RWPE1 (cell line): ENCODE measurements at places on chromosomes 6 and 20.

- DNase-seq = no peak
Observed at GRCh38 chr6:40791004-40791403, 203.8 kb upstream of the LRFN2 start.

DNA sequence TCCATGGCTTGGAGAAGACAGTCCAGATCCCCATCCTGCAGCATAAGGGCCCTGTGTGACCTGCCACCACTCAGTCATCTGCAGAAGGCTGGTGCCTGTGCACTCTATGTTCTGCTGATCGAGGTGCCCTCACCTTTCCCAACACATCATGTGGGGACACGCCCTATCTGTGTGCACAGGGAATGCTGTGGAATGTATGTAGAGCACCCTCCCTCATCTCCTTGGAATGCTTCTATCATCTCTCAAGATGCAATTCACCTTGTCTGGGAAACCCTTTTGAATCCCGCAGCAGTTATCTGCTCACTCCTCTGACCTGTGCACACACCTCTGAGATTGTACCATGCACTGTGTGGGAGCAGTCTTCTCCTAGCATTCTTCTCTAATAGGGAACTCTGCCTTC, 207.2 kb upstream of the SSTR4 start:
- peak; percentile 68 for DNase-seq

DNA sequence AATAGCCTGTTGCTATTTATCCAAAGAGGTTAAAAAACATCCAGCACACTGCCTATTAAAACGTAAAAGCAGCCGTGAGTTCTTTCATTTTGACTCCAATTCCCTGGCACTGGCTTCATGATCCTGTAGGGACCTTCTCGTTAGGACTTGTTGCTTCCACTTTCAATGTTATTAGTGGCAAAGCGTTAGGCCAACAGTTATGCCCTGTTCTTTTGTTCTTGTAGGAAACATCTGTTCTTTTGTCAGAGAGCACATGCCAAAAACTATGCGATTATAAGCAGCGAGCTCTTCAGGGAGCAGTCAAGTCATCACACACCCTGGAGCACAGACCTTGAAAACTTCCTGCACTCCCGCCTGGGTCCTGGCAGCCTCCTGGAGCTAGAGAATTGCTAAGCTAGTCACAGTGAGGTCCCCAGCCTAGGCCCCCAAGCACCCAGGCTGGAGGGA, 609.5 kb upstream of the ARID1B start:
- no peak for DNase-seq

GRCh38 chr20:63057171-63058117, 50.7 kb upstream of the BHLHE23 start:
- no peak for DNase-seq

DNA sequence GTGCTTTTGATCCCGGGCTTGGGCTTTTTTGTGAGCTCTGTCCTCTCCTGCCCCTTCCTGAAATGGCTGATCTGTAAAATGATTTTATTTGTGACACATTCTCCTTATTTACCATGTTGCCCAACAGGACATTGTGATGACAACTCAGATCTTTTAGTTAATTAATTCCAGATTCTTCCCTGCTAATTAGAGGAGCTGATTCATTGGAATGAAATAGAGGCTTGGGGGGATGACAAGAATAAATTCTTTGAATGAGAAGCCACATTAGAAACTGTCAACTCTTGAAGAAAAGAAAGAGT, 26.1 kb upstream of the GABRR1 start:
- DNase-seq = no peak

- no peak for DNase-seq
Observed at GRCh38 chr20:4829514-4830215, 108.0 kb downstream of the PRND start.

DNA sequence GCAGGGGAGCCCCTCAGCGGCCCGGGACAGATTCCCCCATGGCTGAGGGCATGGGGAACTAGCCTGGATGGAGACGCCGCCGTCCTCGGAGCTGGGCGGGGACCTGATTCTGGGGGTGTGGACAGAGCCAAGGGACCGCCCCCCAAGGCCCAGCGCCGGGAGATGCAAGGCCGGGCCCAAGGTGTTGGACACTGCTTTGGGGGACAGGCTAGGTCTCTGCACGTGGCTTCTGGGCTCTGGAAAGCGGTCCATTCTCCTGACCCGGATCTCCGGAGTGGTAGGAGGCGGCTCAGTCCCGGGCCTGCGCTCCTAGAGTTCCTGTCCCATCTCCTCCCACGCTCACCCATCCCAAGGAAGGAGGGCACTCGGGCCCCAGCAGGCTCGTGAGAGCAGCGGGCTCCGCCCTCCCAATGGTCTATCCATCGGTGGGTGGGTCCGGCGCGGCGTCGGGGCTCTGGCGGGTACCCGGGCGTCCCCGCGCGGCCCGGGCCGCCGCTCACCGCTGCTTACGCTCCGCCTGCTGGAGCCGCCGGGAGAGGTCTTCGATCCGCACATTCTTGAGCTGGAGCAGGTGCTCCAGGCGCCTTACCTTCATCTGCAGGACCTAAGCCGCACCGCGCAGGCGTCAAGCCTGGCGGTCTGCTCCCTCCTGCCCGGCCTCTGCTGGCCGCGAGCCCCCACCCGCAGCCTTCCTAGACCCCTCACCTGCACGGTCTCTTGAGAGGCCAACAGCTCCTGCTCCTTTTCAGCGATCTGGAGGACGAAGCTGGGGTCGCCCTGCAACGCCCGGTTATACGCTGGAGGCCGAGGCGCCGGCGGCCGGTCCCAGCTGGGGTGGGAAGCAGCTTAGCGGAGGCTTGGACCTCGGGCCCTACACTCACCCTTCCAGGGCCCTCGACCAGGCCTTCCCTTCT, 3.3 kb downstream of the SPEF1 start:
- peak; percentile 63 for DNase-seq

- no peak for DNase-seq
Observed at GRCh38 chr6:156916130-156916801, 139.1 kb downstream of the ARID1B start.

- no peak for DNase-seq
Observed at GRCh38 chr6:152859225-152859624, 108.6 kb downstream of the VIP start.

DNA sequence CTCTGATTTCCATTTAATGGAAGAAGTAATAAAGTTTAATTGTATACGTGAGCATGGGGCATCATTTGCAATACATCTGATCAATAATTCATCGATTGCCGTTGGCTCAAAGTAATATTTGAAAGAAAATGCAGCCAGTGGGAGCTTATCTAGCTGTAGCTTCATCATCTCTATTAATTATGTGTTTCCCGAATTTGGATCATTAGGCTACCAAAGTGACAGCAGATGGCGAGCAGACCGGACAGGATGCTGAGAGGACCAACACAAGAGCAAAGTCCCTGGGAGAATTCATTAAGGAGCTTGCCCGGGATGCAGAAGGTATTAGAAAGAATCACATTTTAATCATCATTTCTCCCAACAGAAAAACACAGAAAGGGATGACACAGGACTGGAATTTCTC, 327.1 kb downstream of the ARHGAP18 start:
- DNase-seq = no peak

GRCh38 chr6:118260833-118261232, 287.3 kb upstream of the PLN start:
- no peak for DNase-seq

GRCh38 chr6:165940366-165940765, 227.3 kb downstream of the TBXT start:
- no peak for DNase-seq

DNA sequence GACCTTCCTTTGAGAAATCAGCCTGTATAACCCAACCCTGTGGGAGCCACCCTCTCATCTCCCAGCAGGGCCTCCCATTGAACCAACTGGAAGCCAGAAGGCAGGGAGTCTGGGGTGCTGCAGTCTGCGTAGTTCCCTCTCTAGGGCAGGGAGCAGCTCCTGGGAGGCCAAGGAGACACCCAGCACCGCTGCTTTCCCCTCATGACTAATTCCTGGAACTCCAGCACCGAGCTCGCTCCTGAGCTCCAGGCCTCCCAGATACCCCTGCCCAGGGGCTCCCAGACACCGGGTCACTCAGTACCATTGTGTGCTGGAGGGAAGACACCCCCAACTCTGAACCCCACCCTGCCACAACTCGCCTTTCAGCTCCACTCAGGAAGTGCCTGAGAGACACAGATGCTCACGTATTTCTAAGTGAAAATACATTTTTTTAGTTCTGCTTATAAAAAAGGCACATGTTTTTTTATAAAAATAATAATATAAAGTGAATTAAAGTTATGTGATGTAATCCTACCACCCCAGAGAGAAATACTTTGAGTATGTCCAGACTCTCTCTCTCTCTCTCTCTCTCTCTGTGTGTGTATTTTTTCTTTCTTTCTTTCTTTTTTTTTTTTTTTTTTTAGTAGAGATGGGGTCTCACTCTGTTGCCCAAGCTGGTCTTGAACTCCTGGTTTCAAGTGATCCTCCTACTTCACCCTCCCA, 17.5 kb downstream of the PIM1 start:
- no peak for DNase-seq

GRCh38 chr6:11172501-11173327, 59.8 kb downstream of the NEDD9 start:
- DNase-seq = peak; percentile 21

DNA sequence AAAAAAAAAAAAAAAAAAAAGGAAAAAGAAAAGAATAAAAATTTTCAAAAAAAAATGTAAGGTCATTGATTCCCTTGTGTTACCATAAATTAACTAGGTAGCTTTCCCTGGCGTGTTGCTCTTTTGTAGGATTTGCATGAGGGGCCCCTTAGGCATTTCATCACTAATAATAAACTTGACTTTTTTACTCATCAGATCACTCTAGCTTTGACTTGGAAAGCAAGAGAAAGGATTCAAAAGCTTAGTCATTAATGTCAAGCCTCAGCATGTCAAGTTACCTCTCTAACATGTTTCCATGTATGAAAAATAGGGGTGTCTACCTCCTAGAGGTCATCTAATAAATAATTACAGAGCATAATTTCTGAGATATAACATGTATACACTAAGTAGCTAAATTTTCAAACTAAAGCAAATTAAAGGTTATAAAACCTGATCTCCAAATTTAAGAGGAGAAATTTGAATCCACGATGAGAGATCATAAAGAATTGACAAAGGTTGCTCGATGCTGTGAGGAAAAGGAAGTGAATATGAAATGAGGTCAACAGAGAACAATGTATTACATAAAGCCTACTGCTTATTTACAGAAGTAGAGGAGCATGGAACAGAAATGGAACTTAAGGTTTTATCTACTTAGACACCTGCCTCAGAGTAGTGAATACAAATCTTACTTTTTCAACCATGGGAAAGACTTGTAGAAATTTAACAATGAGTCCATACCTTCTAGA, 86.8 kb downstream of the ARHGAP18 start:
- peak; percentile 51 for DNase-seq

- no peak for DNase-seq
Observed at GRCh38 chr6:127918506-127919427, 17.9 kb upstream of the THEMIS start.

DNA sequence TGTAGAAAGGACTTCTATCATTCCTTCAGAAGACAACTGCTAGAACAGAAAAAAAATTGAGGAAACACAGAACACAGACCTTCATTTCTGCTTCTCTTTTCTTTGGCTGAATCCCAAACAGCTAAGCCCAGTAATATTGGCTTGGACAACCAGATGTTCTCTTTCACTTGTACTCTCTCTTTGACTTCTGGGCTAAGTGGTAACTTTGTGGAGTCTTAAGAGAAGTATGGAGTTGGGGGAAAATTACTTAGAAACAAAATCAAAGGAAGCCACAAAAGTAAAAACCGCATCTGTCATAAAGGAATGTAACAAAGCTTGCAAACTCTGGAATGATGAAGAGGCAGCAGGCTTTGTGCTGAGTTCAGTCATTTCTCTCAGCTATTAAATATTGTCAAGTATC, 587.5 kb downstream of the CBLN4 start:
- no peak for DNase-seq

DNA sequence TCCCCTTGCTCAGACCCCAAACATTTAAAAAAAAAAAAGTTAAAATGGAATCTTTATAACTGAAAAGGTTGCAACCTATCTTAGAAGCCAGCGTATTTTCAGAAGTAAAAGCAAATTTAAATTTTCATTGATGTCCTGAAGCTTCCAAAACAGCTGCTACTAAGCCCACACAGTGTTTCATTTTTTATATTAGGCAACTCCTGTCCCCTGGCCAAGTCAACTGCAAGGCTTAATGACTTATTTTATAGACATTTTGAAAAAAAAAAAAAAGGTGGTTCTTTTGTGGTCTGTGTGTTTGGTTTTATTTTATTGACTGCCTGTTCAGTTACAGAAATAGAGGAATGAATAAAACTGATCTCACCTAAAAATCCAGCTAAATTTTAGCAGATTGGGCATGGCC, 13.0 kb downstream of the CFAP61 start:
- DNase-seq = no peak

- peak; percentile 34 for DNase-seq
Observed at GRCh38 chr6:149335924-149336608, 18.6 kb downstream of the TAB2 start.
